Aorta (tissue), 5 donors: ENCODE measurements at places on chromosomes 2 and 18. TPM values are rescaled to one million over a fixed set of nuclear protein-coding genes. Genes with fewer than 3 reads are reported as not detected.

PHLPP1 gene
- 14.2 TPM for total RNA-seq

MC5R gene
- not detected for total RNA-seq

CDH2 gene
- total RNA-seq = 10.1 TPM

SLC30A3 gene
- 1.8 TPM for total RNA-seq

GRCh38 chr2:28833740-28834470 is 23.3 kb downstream of the SPDYA start:
- DNase-seq = no peak

- no peak for DNase-seq
Observed at GRCh38 chr18:63177919-63178821, 141.4 kb downstream of the BCL2 start.

DNA sequence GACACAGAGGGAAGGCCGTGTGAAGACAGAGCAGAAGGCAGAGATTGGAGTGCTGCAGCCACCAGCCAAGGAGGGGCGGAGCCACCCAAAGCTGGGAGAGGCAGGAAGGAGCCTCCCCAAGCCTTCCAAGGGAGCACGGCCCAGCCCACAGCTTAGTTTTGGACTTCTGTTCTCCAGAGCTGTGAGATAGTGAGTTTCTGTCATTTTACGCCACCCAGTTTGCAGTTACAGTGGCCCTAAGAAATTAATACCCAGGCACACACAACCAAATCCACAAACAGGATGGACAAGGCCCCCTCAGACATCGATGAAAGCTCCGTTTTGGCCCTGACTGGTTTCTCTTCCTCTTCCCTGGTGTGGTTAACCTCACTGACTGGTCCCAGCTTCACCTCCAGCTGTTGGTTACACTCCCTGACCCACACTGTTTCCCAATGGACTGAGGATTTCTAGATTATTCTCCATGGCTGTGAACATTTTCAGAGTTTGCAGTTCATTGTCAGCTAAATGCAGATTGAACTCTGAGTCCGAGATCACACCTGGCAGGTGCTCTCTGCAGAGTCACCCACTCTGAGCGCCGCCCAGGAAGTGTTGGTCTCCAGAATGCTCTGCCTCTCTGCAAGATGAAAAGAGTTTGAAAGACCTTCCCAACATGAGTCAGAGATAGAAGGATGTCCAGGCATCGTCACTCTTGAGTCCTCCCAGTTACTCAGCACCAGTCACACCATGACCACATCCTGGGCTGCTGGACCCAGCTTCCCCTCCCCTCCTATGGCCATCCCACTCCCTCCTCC is 100.2 kb downstream of the TWIST2 start:
- peak; percentile 78 for DNase-seq

DNA sequence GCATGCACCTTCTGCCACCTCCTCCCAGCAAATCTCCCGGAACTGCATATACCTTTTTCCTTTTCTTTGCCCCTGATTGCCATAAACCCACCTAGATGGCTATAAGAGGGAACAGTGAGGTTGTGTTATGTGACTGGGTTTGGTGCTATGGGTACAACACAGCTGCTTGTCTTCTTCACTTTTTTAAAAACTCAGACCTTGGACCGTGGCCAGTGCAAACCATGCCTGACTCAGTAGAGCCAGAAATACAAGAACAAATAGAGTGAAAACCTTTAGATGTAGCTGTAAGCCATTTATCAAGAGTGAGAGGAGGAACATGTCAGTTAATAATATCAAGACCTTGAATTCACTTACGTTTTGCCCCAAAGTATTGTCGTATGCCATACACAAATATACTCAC is 267.4 kb upstream of the CHAC2 start:
- no peak for DNase-seq
